ENCODE measurements at places on chromosomes 5 and 9.

DNA sequence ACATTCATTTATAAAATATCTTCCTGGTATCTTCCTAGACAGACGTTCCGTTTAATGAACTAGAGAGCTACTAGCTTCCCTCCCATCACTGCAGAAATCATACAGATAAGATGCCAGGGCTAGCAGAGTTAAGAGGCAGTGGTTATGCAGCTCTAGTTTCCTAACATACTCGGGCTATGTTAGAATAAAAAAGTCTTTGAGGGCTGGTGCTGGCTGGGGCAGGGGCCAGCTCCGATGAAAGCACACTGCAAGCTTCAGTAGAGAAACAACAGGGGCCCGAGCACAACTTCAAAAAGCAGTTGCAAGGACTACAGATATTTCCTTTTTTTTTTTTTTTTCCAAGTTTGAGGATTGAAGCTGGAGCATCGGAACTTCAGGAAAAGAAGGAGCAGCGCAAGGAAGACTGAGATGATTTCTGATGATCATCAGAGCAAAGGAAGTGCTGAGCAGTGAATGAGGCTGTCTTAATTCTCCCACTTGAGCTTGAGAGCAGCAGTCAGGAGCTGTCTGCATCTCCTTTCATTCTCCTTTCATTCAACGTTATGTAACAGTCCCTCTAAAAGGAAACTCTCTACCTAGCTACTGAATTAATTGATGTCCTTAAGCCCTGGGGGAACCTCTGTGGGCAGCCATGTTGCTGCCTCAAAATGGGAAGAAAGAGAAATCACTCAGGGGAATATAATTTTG is 47.6 kb upstream of the ADCY2 start:
- DNase-seq, result no peak

DNA sequence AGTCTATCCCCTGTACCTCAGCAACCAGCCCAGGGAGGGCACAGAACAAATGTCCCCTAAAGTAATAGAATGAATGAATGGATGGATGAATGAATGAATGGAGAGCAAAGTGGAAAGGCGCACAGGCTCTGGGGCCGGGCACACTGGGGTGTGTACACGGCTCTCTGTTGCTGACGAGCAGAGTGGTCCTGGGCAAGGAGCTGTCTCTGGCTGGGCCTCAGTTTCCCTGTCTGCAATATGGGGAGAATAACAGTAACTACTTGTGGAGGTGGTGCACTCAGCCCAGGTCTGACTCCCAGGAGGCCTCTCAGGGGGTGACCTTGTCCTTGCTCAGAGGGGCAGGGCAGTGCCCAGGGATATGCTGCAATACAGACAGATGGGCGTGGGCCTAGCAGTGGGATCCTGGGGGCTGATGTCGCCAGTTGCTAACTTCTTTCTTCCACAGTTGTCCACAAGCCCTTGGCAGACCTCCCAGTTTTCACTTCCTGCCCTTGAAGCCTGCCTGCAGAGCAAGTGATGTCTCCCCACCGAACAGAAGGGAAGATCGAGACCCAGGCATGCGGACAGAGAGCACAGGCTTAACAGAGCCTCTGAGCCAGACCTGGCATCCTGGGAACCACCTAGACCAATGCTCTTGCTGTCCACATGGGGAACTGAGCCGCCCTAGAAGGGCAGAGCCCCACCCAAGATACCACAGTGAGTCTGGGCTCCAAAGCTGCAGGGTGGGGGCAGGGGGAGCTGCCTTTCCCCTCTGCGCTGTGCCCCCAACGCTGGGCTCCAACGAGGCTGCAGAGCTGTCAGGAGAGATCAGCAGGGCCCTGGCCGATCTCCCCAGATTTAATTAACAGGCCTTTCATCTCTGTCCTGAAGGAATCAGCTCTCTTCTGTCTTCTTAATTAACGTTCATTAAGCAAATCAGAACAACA is 13.6 kb upstream of the LAMC3 start:
- no peak for DNase-seq

DNA sequence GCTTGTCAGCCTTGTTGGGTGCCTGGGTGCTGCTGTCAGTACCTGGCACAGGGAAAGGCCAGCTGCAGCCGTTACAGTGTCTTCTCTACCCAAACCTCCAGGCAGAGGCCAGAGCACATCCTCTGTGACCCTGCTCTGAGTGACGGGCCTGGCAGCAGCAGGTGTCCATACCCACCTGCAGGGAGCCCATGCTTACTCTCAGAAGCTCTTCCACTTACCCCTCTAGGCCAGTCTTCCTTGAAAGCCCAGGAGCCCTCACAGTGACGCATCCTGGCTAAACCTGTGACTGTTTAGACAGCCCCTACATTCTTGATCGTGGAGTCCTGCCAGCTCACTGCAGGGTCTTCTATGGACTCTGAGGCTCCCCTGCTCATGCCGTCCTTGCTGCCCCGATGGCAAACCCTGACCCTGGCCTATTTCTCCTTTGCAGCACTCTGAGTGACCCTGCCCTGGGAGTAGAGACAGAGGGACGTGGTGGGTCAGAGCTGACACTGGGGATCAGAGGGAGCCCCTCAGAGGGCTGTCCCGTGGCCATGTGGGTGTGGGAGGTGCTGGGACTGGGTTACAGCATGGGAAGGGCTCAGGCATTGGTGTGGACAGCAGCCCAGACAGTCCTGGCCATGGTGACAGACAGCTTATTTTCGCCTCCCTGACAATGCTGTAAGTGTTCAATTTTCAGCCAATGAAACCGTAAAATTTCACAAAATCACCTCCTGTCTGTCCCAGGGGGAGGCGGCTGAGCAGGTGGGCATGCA is 67.6 kb upstream of the RNF130 start:
- DNase-seq, result no peak

GRCh38 chr5:172410160-172410559 is 44.2 kb downstream of the SH3PXD2B start:
- no peak for DNase-seq

- DNase-seq, result no peak
These were observed 30.5 kb upstream of the MSH3 start for GRCh38 chr5:80623999-80624398.

GRCh38 chr5:2536632-2537377 is 214.7 kb downstream of the IRX2 start:
- DNase-seq, result no peak

DNA sequence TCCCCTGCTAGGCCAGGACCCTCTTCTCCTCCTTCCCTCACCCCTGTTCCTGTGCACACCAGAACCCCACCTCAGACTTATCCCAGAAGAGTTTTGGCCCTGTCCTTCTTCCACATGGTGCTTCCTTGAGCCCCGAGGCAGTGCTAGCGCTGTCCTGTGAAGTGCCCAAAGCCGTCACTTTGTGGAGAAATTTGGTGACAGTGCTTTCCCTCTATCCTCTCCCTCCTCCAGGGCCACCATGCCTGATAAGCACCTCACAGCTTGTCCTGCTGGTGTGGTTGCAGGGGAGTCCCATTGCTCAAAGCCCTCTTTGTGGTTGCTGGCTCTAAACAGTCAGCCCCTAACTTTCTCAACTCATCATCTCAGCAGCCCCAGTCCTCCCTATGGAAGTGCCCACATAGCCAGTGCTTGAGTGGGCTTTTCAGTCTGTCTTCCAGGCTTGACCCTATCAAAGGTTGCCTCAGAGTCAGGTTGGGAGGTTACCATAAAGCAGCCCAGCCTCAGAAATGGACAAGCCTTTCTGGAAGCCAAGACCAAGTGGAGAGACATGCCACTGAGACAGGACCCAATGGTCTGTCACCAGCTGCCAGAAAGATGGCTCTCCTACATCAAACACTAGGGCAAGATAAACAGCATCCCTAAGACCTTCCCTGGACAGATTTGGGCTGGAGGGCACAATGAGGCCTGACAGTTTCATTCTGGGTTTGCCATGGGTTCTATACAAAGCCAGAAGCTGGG is 18.0 kb downstream of the IGIP start:
- DNase-seq, result no peak

DNA sequence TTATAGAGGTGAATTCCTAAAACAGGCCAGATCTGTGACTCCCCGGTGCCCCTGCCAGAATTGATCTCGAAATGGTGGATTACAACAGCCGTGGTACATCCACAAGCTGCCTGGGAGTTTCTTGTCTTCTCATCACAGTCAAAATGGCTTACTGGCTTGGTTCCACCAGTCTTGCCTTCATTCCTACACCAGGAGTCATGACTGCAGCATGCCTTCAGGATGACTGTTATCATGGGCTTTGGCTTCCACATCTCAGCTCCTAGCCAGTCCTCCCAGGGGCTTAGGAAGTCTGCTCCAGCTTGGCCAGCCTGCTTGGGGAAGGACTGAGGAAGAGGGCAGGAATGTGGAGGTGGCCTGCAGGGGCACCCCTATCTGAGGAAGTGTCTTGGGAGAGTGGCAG is 132.9 kb upstream of the NR3C1 start:
- DNase-seq, result no peak

DNA sequence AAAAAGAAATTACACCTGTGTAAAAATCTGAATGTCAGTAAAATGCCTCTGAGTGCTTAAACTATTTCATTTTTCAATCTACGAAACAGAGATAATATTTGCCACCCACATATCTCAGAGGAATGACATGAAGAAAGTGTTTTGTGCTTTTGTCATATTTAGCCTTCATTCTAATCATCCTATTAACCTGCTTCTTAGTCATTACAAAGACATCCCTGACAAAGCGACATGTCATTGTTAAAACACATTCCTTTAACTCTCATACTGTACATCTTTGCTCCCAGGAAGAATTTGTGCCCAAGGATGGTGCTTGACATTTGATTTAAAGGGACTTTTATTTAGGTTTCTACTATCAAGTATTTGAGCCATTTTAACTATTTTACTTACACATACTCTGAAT is 275.9 kb downstream of the DMRTA1 start:
- no peak for DNase-seq

- no peak for DNase-seq
These were observed 144.7 kb upstream of the C9orf72 start for GRCh38 chr9:27717991-27718390.

GRCh38 chr9:14140096-14140697 is 173.7 kb downstream of the NFIB start:
- DNase-seq, result no peak

DNA sequence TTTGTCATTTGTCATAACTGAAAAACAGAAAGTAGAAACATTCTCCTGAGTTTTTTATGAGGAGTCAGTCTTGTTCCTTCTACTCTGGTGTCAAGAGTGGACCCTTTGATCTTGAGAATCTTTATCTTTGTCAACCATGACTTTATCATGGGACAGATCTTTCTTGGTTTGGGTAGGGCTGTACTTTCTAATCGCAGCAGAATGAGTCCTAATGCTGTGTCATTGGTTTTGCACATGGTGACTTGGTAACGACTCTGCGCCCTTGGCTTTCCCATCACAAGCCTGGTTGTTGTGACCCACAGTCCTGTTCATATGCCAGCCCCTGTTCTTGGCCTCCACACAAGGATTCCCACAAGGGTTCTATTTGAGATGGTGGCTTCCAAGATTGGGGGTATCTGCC is 45.6 kb downstream of the AOPEP start:
- DNase-seq, result no peak

DNA sequence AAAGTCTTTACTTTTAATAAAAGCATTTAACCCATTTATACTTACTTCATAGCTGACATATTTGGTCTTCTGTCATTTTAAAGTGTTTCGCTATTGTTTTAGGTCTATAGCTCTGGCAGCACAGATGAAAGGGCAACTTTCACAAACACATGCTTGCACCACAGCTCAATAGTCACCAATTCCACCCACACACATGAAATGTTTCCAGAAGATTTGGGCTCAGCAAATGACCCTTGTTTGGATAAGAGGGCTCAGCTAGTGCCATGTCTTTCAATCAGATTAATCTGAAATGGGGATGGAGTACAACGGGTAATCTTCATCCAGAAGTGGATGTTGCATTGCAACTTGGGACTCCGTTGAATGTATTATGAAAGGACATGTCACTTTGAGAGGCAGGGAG is 176.0 kb downstream of the FGF18 start:
- no peak for DNase-seq

GRCh38 chr9:70080481-70081119 is 37.0 kb downstream of the MAMDC2 start:
- DNase-seq, result no peak

- DNase-seq, result no peak
These were observed 41.6 kb upstream of the PDE8B start for GRCh38 chr5:77168879-77169244.

- no peak for DNase-seq
These were observed 59.3 kb downstream of the COMMD10 start for GRCh38 chr5:116144103-116144502.

- no peak for DNase-seq
These were observed 266.8 kb upstream of the ACTBL2 start for GRCh38 chr5:57749396-57749795.

DNA sequence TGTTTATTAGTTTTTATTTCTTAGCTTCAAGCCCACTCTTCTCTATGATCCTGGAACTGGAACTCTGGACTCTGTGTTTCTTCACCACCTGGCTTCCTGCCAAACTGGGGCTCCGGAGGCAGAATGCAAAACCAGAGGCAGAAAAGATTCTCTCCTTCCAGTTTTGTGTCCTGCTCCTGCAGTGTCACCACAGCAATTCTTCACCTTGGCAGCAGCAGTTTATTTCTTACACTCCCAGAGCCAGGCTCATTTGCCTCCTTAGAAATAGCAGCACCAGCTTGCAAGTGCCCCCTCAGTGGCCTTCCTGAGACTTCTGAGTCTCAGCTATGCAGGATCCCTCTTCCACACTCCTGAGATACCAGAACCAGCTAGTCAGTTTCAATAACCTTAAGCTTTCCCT is 26.7 kb upstream of the CAMK4 start:
- DNase-seq, result no peak

DNA sequence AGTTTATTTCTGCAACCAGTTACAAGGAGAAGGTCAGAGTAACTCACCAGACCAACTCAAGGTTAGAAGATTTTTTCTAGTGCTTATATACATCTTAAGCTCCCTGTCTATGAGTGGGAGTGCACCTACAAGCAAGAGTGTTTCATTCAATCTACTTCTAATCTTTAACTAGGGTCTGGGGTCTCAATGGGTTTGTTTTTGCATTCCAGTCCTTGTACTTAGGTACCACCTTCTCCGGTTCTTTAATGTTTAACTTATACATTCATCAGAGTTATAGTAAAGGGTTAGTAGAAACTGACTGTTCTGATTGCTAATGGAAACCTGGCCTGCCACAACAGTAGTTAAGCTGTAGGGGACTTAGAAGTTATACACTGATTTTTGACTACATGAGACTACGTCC is 271.7 kb downstream of the HTR1A start:
- no peak for DNase-seq

GRCh38 chr5:36688722-36689121 is 82.3 kb downstream of the SLC1A3 start:
- DNase-seq, result no peak

GRCh38 chr5:58080573-58080972 is 379.3 kb downstream of the PLK2 start:
- no peak for DNase-seq
